Neural crest cell (in vitro differentiated cells): ENCODE measurements at places on chromosomes 5 and 9.

- H3K4me3 ChIP-seq = no peak overlapping the region
- no peaks in the 10 kb centered on the region for H3K36me3 ChIP-seq
- no peaks in the 10 kb centered on the region for H3K27me3 ChIP-seq
- H3K27ac ChIP-seq = no peak overlapping the region
- DNase-seq = no peak
- H3K4me1 ChIP-seq = peaks cover 4% of the 10 kb centered on the region
These were observed 281.7 kb downstream of the CCDC171 start for GRCh38 chr9:15834541-15834940.

DNA sequence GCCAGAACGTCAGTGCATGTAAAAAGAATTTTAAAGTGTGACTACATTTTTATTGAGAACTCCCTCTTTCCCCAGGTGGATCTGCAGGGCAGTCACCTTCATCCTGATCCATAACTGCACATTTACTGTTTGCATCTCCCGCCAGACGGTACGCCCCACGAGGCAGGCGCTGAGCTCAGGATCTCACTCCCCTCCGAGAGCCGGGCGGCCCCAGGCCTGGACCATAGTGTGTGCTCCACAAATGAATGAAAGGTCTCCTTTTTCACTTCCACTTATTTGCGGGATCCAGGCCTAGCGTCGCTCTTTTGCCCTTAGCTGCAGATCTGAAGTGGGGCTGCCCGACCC lies 378 bp downstream of the DROSHA start:
- H3K4me3 ChIP-seq = peak overlapping the region; percentile 99
- H3K27ac ChIP-seq = peak overlapping the region; percentile 99
- H3K27me3 ChIP-seq = no peaks in the 10 kb centered on the region
- peaks cover 41% of the 10 kb centered on the region for H3K4me1 ChIP-seq
- peak; percentile 8 for DNase-seq

DNA sequence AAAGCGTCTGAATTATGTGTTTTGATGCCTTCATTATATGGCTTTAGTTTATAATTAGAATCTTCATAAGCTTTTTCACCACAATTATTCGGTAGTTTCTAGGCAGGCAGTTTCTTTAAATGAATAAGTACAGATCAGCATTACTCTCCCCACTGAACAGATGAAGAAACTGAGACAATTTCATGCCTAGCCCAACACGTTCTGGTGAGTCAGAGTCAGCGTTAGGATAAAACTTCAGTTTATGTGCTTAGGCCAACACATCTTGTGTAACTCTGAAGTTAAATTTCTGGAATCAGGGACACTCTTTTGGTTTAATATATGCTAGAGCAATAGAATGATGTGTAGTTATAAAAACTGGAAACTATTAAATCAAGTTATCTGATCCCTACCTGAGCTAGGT lies 186.7 kb upstream of the ELL2 start:
- no peak for DNase-seq
- no peaks in the 10 kb centered on the region for H3K27me3 ChIP-seq
- no peak overlapping the region for H3K27ac ChIP-seq
- no peaks in the 10 kb centered on the region for H3K36me3 ChIP-seq
- no peaks in the 10 kb centered on the region for H3K4me1 ChIP-seq

GRCh38 chr5:40106847-40107246 lies 572.9 kb upstream of the PTGER4 start:
- DNase-seq = no peak
- no peaks in the 10 kb centered on the region for H3K36me3 ChIP-seq
- no peak overlapping the region for H3K4me3 ChIP-seq
- H3K27ac ChIP-seq = no peak overlapping the region
- H3K27me3 ChIP-seq = no peaks in the 10 kb centered on the region

DNA sequence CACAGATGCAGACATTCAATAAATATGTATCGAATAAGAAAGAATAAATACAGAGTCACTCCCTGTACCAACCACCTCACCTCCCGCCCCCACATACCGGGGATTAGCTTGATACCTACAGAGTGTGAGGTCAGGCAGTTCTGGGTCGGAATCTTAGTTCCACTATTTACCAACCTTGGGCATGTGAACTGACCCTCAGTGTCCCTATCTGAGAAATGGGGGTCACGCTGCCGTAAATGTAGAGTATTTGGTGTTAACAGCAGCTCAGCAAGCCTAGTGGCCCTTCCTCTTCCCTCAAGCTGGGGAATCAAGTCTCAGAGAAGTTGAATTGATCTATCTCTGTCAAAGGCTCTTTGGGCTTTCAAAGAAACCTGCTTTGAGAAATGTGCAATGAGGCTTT lies 25.4 kb downstream of the CCNJL start:
- peak overlapping the region; percentile 97 for H3K27ac ChIP-seq
- H3K4me3 ChIP-seq = peak overlapping the region; percentile 28
- DNase-seq = no peak
- peaks cover 46% of the 10 kb centered on the region for H3K4me1 ChIP-seq
- peaks cover 4% of the 10 kb centered on the region for H3K36me3 ChIP-seq

GRCh38 chr9:115362101-115362500 lies 244.1 kb upstream of the TNC start:
- H3K27ac ChIP-seq = no peak overlapping the region
- no peaks in the 10 kb centered on the region for H3K27me3 ChIP-seq
- no peaks in the 10 kb centered on the region for H3K4me1 ChIP-seq
- no peaks in the 10 kb centered on the region for H3K36me3 ChIP-seq

GRCh38 chr5:24767086-24767485 lies 122.3 kb upstream of the CDH10 start:
- no peak for DNase-seq
- H3K4me3 ChIP-seq = no peak overlapping the region
- no peaks in the 10 kb centered on the region for H3K27me3 ChIP-seq
- H3K36me3 ChIP-seq = no peaks in the 10 kb centered on the region
- no peak overlapping the region for H3K27ac ChIP-seq

GRCh38 chr9:132221941-132222340 lies 60.1 kb downstream of the NTNG2 start:
- no peaks in the 10 kb centered on the region for H3K4me1 ChIP-seq
- DNase-seq = no peak
- H3K27ac ChIP-seq = no peak overlapping the region
- no peaks in the 10 kb centered on the region for H3K36me3 ChIP-seq

DNA sequence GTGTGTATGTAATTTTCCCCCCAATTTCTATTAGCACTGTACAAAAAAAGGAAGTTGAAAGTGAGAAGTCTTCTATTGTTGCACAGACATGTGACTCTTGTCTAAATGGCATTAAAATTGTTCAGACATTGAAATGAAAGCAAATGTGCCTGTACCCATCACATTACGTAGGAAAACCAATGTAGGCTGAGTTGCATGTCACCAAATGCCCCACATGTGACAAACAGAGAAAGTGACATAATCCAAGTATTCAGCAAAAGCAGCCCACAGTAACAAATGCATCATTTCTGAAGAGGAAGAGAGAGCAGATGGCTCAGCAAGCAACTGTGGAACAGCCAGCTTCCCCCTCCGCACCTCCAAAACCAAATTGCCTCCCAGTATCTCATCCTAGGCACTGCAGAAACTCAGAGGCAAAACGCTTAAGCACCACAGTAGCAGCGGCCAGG lies 161.5 kb upstream of the NR4A3 start:
- H3K4me3 ChIP-seq = no peak overlapping the region
- no peaks in the 10 kb centered on the region for H3K27me3 ChIP-seq
- H3K4me1 ChIP-seq = no peaks in the 10 kb centered on the region
- DNase-seq = no peak

DNA sequence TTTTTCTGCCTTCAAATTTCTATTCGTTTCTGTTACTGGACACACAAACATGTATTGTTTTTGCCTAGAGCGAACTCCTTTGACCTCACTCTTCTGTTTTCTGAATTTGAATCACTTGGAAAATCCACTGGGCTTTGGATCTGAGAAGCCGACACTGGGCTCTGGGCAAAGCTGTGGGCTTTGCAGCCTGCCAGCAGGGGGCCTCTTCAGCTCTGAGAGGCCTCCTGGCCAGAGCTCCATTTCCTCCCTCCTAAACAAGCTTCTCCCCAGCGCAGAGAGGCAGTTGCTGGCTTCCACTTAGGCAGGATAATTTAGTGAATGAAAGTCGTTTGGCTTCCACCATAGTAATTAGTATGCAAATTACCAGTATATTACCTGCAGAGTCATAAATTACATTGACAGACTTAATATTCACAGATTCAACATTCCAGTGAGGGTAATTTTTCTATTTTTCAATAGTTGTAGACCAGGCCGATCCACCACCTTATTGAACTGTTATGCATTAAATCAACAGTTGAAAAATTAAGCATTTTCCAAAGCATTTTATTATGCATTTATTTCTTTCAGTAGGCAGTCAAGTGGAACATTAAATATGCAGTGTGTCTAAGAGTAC lies 104.0 kb upstream of the ZNF366 start:
- H3K27ac ChIP-seq = no peak overlapping the region
- no peaks in the 10 kb centered on the region for H3K36me3 ChIP-seq
- peaks cover 22% of the 10 kb centered on the region for H3K4me1 ChIP-seq
- peak; percentile 64 for DNase-seq
- no peak overlapping the region for H3K4me3 ChIP-seq
- no peaks in the 10 kb centered on the region for H3K27me3 ChIP-seq

DNA sequence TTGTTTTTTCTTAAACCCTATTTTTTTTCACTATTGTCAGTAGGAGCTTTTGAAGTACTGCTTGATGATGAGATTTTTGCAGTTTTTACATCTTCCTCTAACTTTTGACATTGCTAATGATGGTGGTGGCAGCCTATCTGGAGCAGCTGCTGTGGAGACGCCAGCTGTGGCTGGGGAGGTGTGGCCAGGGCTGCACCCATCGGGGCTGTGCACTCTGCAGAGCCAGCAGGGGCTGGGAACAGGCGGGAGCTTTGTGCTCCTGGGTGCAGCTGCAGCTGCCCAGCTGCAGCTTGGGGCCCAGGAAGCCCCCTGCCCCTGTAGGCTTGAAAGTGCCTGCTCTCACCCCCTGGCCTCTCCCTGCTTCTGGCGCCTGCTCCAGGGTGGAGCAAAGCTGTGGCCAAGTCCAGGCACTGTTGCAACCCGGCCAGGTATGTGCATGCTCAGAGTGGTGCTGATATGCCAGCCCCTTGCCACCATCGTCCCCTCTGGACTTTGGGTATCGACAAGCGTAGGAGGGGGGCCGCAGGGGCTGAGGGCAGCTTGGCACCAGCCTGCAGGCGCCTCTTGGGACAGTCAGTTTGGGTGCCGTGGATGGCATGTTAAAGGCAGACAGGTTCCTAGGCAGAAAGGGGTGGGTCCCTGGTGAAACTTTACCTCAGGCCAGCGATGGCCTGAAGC lies 39.2 kb downstream of the FER start:
- peaks cover 17% of the 10 kb centered on the region for H3K4me1 ChIP-seq

DNA sequence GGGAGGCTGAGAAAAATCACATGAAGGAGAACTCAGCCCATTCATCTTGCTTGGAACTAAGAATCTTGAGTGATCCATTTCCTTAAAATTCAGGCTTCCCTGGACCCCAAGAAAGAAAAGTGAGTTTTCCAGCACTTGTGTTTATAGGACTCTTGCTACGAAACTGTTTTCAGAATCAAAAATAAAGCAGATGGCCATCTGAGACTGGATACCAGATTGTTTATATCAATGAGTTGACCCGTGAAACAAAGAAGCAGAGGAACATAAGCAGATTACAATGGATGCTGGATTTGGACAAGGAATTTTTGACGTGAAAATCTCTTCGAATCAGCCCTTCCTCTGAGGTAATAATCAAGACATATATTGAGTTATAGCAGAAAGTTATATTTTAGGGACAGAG lies 223.2 kb downstream of the SYK start:
- no peak for DNase-seq
- no peaks in the 10 kb centered on the region for H3K36me3 ChIP-seq
- no peaks in the 10 kb centered on the region for H3K4me1 ChIP-seq
- H3K27ac ChIP-seq = no peak overlapping the region

DNA sequence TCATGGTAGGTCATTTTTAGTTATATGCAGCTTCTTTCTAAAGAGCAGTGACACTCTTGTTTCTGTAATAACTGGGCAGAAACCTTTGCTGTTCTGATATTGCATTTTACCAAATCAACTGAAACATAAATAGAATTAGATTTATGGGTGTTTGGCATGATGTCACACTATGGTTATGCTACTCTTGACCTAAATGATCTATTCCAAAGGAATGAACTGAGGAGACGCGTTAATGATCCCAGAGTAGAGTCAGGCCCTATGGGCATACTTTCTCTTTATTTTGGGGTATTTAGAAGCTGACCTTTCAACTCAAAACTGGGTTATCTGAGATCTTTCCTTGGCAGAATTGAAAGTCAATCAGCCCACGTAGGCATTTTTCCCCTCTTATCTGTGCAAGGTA lies 146.8 kb upstream of the ADAMTSL1 start:
- H3K4me1 ChIP-seq = peaks cover 5% of the 10 kb centered on the region
- H3K36me3 ChIP-seq = no peaks in the 10 kb centered on the region
- H3K4me3 ChIP-seq = no peak overlapping the region
- H3K27ac ChIP-seq = no peak overlapping the region
- no peak for DNase-seq

DNA sequence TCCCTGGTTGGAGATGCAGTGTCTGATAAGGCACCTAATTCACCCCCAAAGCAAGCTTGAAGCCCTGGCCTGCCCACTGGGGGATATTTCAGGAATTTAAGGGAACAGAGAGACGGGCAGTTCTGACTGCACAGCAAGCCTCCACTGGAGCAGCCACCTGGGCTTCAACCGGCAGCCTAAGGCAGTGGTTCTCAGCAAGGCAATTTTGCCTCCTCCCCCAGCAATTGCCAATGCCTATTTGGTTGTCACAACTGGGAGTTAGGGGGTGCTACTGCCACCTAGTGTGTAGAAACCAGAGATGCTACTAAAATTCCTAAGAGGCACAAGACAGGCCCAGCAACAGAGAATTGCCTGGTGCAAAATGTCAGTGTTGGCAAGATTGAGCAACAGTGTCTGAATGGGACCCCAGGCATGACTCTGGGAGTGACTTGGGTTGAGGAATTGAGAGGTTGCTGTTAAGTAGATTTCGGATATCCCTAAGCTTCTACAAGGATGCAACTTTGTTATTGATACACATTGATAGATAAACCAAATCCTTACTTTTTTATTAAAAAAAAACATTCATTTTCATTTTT lies 58.7 kb upstream of the CTSL start:
- H3K27me3 ChIP-seq = no peaks in the 10 kb centered on the region
- H3K27ac ChIP-seq = no peak overlapping the region
- peaks cover 39% of the 10 kb centered on the region for H3K36me3 ChIP-seq

GRCh38 chr9:128117613-128118471 lies 9.7 kb downstream of the PTGES2 start:
- H3K27ac ChIP-seq = no peak overlapping the region
- peaks cover 2% of the 10 kb centered on the region for H3K27me3 ChIP-seq
- peaks cover 5% of the 10 kb centered on the region for H3K36me3 ChIP-seq
- DNase-seq = peak; percentile 100
